ENCODE measurements at places on chromosomes 11 and 22.

DNA sequence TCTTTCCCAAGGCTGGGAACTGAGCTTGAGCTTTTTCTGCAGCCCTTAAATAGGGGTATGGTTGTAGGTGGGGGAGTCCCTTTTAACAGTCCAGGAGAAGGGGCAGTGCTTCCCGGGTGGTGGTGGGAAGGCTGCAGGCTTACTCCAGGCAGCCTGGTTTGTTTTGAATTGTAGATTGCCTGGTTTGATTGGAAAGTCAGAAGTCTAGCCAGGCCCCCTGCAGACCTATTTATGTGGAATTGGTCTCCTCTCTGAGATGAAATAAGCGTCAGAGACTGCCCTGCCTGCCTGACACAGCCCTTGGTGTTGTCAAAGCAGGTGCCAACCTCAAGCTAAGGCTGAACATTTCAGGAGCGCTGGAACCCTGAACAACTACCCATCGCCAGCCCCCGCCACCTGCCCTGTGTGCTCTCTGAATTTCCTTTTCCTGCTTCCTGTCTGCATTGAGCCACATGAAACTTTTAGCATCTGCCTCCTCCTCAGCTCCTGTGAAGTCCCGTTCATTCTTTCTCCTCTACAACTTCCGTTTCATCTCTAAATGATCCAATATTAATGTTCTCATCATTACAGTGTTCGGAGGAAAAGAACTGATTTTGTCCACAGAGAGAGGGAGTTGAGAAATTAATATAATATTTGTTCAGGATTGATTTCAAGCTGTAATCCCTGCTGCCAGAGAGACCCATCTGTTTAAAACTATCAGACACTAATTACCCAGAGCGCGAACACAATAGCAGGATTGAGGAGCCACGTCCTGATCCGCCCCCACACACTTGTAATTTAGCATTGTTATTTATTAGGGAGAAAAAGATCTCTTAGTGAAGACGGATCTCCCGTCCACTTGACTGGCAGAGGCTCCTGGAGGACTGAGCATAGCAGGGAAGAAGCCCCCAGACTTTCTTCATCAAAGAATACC lies 136.5 kb downstream of the TRIM29 start:
- DNase-seq: no peak

DNA sequence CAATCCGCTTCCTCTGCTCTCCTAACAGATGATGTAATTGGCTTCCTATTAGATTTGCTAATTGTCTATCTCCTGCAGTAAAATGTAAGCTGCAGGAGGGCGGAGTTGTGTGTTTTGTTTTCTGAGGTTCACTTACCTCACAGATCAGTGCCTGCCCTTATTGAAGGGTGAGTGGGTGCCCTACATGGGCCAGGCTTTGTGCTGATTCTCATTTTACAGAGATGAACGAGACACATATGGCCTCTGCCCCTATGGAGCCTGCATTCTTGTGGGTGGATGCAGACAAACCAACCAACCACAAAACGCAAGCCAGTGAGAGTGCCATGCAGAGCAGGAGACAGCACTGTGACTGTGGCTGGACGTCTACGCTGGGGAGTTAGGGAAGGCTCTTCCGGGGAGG lies 9.9 kb downstream of the TESMIN start:
- no peak for DNase-seq

GRCh38 chr11:2768471-2769408 lies 68.9 kb upstream of the KCNQ1OT1 start:
- DNase-seq: no peak

- DNase-seq: no peak
These were observed 972.8 kb downstream of the OPCML start for GRCh38 chr11:132559331-132560036.

DNA sequence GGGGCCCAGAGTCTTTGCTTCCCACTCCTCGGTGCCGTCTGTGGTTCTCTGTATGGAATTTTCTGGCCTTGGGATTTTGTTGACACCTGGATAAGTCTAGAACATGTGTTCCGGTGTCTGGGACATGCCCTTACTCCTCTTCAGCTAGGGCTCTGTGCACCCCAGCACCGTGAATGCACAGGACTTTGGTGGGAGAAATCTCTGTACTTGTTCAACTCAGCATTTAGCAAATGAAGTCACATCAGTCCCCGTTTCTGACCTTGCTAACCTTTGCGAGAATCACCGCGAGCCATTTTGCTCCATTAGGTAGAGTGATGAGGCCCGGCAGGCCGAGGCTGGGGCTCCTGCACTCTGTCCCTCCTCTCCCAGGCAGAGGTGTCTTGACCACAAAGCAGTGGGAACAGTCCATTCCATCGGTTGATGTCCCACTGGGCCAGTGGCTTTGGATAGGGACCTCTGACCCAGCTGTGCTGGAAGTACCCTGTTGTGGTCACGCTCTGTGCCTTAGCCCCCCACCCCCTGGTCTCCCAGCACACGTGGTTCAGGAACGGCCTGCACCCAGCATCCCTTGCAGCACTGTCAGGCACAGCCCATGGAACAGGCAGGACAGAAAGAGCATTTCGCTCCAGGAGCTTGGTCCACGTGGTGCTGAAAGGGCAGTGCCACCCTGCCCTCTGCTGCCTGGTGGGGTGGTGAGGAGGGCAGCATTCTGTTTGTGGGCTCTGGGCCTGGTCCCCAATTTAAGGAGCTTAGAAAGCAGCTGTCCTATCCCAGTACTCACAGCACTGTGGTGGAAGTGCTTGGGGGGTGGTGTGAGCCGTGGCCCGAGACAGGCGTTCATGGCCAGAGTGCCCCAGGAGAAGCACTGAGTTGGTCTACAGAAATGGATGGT lies 73.4 kb downstream of the MED15 start:
- DNase-seq: no peak

All from substantia nigra (tissue), 51 donors.